ENCODE measurements at places on chromosomes 7 and 10. TPM values are rescaled to one million over a fixed set of nuclear protein-coding genes. Genes with fewer than 3 reads are reported as not detected.

Gene VSTM4
- total RNA-seq = 0.09 TPM

Gene MARVELD1
- 4.3 TPM for total RNA-seq

Gene OIT3
- total RNA-seq = not detected

Gene RAB18
- 68.2 TPM for total RNA-seq

Gene ACTL6B
- total RNA-seq = not detected

Gene CCDC146
- total RNA-seq = 1.2 TPM

Gene SPDYE16
- total RNA-seq = 0.20 TPM

Data from CD8-positive, alpha-beta memory T cell (primary cell).